SHP77 treated with DMSO at 0.1 percent for 48 hours (cell line): ENCODE measurements at places on chromosomes 6 and 20.

GRCh38 chr6:156474507-156475120 lies 302.6 kb upstream of the ARID1B start:
- no peak for DNase-seq

DNA sequence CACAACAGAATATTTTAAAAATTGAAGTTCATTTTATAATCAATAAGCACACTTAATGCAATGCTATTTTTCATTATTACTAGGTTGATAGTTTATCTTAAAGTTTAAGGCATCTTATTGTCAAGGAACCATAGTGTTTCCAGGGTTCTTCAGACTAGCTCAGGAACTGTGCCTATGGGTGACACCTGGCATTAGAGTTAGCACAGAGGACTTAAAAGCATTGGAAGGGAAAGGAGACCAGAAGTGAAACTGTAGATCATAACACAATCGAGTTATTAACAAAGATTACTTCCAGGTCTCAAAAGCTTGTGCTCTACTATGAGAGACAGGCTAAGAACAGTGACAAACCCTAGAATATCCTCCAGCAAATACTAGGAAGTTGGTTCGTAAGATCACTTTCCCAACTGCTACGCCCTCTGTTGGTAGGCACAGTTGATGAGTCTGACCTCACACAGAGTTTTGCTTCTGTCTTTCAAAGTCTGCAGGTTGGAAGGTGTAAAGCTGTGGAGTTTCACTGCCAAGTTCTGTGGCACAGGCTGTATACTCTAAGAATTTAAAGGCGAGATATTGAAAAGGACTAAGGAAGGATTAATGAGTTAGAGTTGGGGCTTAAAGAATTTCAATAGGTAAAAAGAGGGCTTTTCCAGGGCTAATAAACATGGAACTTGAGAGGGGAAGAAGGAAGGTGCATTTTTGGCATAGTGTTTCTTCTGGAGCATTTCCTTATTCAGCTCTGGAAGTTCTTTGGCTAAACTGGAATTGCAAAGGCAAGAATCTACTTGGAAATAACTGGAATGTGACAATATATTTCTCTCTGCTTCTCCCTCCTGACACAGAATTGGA lies 531.3 kb upstream of the JAG1 start:
- DNase-seq, result peak; percentile 43

- DNase-seq, result no peak
These were observed 72.9 kb upstream of the DSP start for GRCh38 chr6:7468382-7469081.

- DNase-seq, result no peak
These were observed 15.2 kb downstream of the RNF8 start for GRCh38 chr6:37368961-37369320.

- DNase-seq, result no peak
These were observed 407.1 kb upstream of the JAG1 start for GRCh38 chr20:11080781-11081377.
